Activated CD4-positive, alpha-beta T cell treated with anti-CD3 and anti-CD28 coated beads for 48 hours (primary cell): ENCODE measurements at places on chromosomes 7 and 10.

DNA sequence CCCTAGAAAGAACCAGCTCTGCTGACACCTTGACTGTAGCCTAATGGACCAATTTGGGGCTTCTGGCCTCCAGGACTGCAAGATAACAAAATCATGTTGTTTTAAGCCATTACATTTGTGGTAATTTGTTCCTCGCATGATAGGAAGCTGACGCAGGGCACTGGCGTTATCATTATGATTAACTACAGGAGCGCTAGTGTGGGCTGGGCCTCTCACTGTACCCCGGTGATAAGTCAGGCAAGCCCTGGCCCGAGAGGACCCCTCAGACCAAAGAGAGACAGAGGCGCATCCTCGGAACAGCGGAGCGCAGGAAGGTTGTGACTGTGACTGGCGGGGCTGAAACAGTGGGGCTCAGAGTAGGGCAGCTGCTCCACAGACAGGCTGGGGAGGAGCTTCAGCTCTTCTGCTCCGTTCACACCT, 150.3 kb upstream of the CHST15 start:
- DNase-seq, result no peak

DNA sequence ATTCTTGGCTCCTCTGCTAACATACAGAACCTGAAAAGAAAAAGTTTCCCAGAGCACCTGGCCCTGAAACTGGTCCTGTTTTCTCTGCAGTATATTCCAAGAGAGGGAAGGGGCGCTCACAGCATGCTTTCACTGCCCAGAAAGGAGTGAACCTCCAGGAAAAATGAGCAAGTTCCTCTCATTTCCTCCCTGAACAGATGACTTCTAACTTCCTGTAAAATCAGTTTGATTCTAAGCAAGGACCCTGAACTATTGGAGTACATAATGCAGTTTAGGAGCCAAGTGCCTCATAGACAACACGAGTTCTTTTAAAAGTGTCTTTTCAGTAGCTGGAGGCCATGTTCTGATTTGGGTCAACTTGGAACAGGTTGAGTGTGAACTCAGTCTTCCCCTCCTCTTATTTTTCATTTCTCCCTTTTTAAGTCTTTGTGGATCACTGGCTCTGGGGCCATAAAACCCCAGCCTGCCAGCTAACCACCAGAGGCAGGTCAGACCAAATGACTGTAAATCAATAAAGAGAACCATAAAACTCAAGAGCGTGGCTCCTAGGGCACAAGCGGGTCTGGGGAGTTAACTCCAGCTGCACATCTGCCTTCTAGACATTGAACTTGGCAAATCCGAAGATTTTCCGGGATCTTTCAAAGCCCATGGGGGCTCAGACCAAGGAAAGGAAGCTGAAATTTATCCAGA, 5.9 kb upstream of the LRRC18 start:
- no peak for DNase-seq

DNA sequence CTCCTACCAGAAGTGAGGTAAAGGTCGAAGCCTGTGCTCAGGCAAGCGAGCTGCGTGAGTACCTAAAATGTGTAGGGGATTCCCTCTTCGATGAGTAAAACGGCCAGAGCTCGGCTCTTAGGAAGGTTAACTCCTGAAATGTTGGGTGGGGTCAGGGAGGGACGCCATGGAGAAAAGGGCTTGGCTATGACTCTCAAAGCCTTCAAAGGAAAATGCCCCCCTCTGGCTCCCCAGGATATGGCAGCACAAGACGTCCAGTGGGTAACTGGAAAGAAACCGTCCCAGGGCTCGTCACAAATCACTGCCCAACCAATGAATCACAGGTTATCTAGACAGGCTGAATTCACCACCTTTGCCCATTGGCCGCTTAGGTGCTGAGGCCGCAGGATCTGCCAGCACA, 58.0 kb downstream of the CALML3 start:
- DNase-seq, result no peak

- peak; percentile 76 for DNase-seq
Measured at GRCh38 chr7:5701085-5701914, 80.2 kb downstream of the RNF216 start.

DNA sequence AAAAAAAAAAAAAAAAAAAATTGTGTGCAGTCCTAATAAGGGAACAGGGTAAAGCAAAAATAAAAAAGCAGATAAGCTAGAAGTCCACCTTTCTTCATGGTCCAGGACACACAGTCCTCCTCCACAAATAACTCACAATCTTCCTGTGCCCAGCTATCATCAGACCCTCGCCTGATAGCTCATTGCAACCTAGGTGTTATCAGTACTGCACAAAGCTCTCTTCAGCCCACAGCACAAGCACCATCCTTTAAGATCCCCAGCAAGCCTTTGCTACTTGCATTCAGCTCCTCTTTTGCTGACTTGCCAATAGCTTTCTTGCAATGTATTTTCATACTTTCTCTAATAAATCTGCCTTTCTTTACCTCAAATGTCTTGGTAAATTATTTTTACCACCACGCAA, 5.0 kb downstream of the NDUFA5 start:
- no peak for DNase-seq

DNA sequence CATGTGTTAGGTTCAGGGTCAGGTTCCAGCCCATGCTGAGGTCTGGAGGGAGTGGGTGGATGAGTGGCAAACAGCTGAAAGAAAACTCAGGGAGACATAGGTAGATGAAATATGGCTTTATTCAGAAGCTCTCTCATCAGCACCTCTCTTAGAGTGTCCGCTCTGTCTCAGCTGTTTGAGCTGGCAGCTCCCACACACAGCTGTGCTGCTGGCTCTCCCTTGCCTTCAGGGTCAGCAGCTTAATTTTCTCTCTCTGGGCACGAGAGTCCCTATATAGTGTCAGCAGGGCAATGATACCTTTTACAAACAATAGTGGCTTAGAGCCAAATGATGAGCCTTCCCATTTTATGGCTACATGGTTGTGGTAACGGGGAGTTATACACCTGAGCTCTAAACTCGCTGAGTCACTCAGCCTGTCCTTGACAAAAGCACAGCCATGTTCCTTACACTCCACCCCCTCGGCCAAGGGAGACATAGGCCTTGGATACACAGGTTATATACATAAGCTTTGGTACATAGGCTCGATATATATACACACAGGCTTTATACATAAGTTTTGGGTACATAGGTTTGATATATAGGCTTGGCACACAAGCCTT, 10.4 kb downstream of the RNF133 start:
- no peak for DNase-seq

DNA sequence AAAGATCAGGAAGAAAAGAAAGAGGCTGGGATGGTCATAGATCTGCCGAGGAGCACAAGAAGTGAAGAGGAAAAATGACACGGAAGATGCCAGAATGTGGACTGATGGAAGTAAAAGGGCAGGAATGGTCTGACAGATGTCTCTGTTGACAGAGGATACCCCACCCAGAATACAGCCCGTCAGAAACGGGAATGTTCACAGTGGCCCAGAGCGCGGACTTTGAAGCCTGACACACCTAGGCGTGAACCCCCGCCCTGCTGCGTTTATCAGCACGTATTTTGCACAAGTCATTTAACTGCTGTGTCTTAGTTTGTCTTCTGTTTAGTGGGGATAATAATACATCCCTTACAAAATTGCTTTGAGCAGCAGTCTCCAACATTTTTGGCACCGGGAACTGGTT, 27.1 kb downstream of the AKR1B1 start:
- DNase-seq, result no peak

DNA sequence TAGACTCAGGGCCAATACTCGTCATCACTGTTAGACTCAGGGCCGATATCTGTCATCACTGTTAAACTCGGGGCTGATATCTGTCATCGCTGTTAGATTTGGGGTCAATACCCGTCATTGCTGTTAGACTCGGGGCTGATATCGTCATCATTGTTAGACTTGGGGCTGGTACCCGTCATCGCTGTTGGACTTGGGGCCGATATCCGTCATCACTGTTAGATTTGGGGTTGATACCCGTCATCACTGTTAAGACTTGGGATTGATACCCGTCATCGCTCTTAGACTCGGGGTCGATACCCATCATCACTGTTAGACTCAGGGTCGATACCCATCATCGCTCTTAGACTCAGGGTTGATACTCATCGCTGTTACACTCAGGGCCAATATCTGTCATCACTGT, 56.5 kb downstream of the BEND7 start:
- no peak for DNase-seq

DNA sequence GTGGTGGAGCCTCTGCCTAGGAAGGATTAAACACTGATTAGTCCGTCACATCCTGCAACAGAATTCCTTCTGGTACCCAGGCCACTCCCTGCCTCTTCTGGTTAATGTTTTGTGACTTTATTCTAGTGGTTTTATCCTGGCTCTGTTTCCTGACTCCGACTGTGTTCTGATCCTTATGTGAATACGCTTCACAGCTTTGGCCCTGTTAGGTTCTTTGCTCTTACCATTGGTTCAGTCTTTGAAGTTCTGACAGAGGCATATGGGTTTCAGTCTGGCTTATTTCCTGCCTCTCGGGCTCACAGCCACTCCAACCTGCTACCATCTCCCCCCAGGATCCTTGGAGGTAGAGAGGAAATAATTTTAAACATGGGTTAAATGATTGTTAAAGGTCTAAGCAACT, 23.2 kb upstream of the FGL2 start:
- no peak for DNase-seq

- DNase-seq, result no peak
Measured at GRCh38 chr7:90749774-90750173, 153.7 kb downstream of the CDK14 start.
